ENCODE measurements at places on chromosomes 5 and 9.

DNA sequence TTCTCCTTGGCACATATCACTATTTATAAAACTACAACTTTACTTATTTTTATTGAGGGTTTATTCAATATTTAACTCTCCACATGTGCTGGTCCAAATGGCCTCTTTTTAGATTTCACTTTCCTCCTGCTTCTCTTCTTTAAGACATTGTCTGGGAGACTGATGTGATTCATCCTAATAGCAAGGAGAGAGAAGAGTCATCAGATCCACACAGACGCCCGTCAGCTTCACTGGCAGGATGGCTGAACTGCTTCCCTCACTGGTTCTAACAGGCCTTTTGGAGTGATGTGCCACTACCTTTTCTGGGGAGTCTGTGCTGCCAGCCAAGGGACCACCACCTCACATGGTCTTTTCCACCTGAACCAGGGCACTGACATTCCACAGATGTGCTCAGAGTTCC, 16.5 kb upstream of the ROR2 start:
- no peak for DNase-seq

GRCh38 chr5:178153530-178154340, at the start of gene NHP2:
NHP2 (minus strand) TSS chr5:178153885; CDS start chr5:178153817, 68 bp downstream.
- peak; percentile 98 for DNase-seq

DNA sequence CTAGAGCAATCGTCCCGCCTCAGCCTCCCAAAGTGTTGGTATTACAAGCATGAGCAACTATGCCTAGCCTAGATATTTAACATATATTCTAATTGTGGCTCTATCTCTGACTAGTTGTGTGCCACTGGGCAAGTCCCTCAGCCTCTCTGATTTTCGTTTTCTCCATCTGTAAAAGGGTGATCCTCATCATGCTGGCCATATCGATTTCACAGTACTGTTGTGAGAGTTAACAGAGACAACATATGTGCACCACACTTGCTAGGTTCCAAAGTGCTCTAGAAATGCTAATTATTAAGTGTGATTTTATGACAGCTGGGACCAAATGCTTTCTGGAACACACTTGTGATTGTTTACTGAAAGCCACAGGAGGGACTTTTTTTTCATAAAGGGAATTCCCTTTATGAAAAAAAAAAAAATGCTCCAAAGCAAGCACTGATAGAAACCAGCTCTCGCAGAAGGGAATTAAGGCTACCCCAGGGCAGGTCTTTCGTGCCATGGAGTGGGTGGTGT, 78.5 kb upstream of the EPB41L4B start:
- peak; percentile 50 for DNase-seq

- DNase-seq = no peak
These were observed 493.0 kb upstream of the WWC1 start for GRCh38 chr5:167798448-167798847.

DNA sequence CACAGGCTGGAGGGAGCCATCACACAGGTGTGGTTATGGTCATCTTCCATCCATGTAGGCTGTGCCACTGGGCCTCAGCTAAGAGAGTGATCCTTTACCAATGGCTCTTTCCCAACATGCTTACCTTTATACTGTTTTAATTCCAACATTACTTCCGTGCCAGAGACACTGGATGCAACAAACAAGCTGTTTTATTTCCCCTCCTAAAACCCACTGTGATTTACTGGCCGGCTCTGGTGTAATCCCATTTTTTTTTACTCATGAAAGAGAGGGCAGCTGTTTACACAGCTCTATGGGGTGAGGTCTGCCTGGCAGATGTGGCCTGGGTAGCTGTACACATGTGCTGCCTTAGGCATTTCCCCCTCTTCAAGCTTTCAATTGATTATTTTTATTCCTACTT, 58.5 kb downstream of the MACROH2A1 start:
- no peak for DNase-seq

- no peak for DNase-seq
These were observed 107.6 kb downstream of the MSX2 start for GRCh38 chr5:174832025-174832424.

- DNase-seq = no peak
These were observed 25.8 kb downstream of the NIPAL4 start for GRCh38 chr5:157485811-157486210.

DNA sequence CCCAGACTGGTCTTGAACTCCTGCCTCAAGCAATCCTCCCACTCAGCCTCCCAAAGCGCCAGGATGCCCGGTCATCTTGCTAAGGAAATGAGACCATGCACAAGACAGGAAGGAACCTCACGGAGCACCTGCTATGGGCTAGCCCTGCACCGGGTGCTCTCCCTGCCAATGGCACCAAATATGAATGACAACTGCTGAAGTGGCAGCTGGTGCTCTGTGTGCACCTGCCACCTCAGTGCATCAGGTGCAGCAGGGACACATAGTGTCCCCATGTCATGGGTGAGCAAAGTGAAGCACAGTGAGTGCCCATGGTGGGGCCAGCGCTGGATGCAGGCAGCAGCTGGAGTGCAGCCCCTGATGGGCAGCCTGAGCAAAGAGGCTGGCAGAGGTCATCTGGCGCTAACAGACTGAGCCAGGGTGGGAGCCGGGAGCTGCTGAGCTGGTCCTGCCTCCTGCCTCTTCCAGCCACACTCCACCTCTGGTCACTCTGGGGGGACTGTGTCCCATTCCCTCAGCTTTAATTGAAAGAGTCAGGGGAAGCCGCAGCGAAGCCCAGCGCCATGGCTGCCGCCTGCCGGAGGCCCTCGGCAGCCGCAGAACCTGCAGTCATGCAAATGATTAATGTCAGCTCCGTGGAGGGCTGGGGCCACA, 46.4 kb downstream of the BARX1 start:
- DNase-seq = no peak

DNA sequence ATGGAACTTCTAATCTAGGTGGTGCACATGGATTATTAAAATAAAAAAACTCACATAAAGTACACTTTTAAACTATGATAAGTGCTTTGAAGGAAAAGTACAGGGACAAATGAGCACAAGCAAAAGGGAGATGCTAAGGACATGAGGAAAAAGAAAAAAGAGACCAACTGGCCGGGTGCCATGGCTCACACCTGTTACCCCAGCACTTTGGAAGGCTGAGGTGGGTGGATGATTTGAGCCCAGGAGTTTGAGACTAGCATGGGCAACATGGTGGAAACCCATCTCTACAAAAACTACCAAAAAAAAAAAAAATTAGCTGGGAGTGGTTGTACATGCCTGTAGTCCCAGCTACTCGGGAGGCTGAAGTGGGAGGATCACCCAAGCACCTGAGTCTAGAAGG, 67.1 kb downstream of the SH3TC2 start:
- no peak for DNase-seq

DNA sequence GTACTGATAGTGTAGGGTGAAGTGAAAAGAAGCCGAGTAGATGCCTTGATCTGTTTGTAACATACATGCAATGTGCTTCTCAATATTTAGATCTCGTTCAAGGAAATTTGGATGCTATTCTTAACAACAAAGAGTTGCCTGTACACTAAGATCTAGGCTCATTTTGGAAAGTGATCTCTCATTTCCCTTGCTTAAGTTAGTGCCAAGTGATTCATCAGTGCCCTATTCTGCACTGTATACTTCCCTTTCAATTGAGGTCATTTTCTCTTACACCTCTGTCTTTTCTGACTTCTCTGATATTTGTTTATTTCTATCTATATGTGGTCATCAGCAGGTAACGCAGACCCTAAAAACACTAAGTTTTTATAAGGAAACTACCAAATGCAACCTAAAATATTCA, 528.6 kb upstream of the PTPRD start:
- DNase-seq = no peak

GRCh38 chr9:134602547-134603362, 38.8 kb upstream of the COL5A1 start:
- no peak for DNase-seq

- DNase-seq = no peak
These were observed 84.2 kb upstream of the PCSK1 start for GRCh38 chr5:96517295-96517694.

DNA sequence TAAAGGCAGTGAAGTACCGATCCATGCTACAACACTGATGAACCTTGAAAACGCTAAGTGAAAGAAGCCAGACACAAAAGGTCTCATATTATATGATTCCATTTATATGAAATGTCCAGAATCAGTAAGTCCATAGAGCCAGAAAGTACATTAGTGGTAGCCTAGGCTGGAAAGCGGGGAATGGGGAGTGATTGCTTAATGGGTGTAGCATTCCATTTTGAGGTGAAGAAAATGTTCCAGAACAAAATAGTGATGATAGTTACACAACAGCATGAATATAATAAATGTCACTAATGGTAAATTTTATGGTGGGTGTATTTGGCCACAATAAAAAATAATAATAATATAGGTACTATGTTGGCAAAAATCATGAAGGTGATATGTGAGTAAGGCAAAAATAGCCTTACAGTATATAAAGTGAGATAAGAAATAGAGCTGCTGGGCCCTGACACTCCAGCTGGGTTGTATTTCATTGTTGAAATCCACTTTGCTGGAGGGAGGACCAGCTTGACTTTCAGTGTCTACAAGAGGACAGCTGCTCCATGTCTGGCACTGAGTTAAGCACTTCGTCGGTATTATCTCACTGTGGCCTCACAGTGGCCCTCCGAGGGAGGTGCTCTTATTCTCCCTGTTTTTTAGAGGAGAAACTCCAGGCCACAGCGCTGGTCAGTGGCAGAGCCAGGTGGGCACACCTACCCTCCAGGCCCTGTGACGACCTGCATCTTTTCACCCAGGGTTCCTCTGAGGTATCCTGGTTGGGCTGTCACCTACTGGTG, 22.4 kb upstream of the ANGPTL2 start:
- no peak for DNase-seq

GRCh38 chr5:125408448-125409233, 662.2 kb upstream of the ZNF608 start:
- peak; percentile 21 for DNase-seq

DNA sequence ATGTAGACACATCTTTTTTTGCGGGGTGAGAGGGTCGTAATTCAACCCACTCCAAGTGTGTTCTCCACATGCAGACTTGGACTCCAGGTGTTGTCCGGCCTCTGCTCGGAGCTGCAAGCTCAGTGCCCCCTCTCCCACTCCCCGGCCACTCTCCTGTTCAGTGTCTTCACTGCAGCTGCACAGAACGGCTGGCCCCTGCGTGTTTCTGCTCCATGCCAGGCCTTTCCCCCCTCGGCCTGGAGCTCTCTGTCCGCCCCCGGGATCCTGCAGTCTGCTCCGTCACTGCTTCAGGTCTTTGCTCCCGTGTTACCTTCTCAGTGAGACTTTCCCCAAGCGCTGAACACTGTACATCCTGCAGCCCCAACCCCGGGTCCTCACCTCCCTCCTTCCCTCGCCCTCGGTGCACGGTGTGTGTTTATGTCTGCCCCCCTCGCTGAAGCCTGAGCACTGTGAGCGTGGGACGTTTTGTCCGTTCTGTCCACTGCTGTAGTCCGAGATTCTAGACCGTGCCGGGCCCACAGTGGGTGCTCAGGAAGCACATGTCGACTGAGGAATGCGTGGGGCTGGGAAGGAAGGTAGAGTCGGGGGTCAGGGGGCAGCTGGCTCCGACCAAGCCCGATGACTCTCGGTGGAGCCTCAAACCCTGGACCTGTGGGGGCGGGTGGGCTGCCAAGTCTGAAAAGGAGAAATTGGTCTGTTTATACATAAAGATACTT, 26.4 kb upstream of the GFPT2 start:
- no peak for DNase-seq

DNA sequence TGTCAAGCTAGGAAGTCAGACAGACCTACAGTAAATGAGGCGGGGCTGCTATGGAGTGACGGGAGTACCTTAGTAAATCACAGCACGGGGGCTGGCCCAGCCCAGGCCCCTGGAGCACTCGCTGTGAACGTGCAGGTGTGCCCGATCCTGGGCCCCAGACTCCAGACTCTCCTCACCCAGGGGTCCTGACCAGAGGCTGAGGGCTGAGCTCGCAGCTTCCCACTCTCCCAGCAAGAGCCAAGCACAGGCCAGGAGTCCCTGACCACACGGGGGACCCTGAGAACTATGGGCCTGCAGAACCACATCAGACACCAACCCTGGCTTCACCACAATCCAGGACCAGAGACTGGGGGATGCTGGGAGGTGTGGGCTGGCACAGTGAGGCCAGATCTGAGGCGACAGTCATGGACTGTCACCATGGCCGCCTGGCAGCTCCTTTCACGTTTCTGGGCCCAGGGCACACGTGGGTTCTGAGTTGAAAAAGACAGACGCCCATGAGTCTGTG, 73.4 kb downstream of the ADAMTS2 start:
- no peak for DNase-seq

- no peak for DNase-seq
These were observed 283.0 kb downstream of the AOPEP start for GRCh38 chr9:95009459-95009858.

DNA sequence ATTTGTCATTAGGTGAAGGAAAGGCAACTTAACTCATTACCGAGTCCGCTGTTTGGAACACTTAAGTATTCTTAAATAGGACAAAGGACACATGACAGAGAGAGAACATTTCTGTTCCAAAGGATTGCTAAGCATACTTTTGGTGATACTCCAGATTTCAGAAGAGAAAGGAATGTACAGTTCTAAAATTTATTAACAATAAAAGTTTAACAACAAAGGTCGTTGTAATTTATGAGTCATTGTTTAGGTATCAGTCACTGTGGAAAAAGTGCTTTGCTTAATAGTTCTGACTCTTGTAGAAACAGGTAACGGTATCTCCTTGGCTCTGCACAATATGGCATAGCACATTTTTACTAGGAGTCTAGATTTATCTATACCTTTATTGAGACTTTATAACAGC, 36.3 kb upstream of the PAM start:
- DNase-seq = no peak

DNA sequence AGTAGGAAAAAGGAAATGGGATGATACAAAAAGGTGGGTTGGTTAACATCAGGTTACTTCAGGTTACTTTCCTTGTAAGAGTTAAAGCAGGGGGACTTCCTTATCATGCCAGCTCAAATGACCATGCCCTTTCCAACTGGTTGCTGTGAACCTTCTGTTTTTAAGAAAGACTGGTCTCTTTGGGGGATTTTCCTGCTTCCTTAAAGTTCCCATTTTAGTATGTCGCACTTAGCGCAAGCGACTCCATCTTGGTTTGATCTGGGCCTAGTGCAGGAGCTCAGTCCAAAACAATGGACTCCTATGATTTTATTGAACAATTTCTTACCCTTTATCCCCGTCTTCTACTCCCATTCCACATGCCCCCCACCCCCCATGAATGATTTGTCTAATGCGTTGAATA, 169.8 kb downstream of the INSYN2B start:
- DNase-seq = no peak
